ENCODE measurements at places on chromosomes 12 and 14.

GRCh38 chr14:100147181-100147631 is 12.2 kb downstream of the DEGS2 start:
- no peak for DNase-seq

- no peak for DNase-seq
Measured at GRCh38 chr14:20400965-20401593, 12.2 kb downstream of the TEP1 start.

DNA sequence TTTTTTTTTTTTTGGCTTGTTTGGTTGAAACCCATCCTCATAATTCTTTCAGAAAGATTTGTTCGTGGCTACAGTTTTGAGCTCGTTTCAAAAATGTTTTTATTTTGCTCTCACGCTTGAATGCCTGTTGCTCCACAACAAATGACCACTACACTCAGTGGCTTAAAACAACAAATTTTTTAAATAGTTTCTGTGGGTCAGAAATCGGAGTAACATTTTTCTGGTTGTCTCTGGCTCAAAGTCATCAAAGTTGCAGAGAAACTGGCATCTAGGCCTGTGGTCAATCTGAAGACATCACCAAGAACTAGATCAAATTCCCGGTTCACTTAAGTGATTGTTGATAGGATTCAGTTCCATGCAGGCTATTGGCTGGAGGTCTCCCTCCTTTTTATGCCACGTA is 560.0 kb downstream of the SNAPC1 start:
- DNase-seq: no peak

DNA sequence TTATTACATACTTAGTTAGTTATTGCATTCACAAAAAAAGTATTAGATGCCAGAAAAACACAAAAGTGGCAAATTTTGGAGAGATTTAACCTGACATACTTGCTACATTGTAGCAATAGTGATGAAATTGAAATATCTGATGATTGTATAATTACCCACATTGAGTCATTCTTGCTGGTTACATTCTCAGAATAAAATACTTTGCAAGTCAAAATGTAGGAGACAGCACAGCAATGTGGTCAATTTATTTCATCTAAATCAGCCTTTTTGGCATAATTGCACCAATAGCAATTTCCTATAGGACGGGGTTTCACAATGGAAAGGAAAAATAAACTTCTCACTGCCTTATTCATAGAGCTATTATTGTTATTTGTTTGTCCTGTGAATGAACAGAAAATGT is 125.0 kb upstream of the ETV6 start:
- no peak for DNase-seq

DNA sequence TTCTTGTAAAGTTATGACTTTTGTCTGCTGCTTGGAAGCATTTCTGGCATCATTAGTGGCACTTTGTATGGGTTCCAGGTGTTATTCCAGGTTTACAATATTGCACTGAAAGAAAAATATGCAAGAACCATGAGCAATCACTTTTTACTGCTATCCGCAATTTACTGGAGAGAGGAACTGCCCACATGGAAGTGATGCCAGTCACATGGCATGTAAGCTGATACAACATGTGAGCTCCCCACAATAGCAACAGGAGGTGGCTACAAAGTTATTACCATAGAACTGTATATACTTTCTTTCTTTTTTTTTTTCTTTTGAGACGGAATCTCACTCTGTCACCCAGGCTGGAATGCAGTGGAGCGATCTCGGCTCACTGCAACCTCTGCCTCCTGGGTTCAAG is 1012.1 kb downstream of the BCL11B start:
- DNase-seq: no peak

GRCh38 chr12:90682398-90682797 is 272.6 kb downstream of the CCER1 start:
- DNase-seq: no peak

DNA sequence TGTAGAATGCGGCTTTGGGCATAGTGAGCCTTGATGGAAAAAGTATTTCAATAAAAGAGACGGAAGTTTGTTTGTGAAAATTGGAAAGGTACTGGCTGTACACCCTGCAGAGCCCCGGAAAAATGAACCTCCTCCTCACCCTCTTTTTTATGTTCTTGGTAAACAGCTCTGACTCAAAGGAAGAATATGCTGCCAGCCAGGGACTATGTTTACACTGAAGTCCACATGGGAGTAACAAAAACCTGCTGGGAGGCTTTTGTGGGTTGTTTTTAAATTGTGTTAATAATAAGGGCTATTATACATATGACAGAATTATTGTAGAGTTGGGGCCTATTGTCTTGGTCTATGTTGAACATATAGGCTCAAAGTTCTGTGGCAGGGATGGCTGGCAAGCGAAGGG is 70.7 kb downstream of the TTC8 start:
- DNase-seq: no peak

GRCh38 chr12:2126676-2127406 is 74.1 kb downstream of the CACNA1C start:
- DNase-seq: no peak

DNA sequence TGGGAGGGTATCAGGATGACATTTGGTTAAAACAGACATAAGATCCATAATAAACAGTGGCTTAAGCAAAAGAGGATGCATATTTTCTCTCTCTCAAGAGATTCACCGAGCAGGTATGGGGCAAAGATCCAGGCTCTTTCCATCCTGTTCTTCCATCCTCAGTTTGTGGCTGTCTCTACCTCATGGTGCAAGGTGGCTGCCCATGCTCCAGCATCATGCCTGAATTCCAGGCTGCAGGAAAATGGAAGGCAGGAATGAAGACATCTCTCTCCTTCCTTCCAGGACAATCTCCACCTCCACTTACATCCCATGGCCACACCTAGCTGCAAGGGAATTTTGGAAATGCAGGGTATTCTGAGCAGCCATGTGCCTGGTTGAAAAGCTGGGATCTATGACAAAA is 136.0 kb downstream of the GLT1D1 start:
- DNase-seq: no peak

GRCh38 chr12:2163177-2163941 is 110.6 kb downstream of the CACNA1C start:
- DNase-seq: no peak

DNA sequence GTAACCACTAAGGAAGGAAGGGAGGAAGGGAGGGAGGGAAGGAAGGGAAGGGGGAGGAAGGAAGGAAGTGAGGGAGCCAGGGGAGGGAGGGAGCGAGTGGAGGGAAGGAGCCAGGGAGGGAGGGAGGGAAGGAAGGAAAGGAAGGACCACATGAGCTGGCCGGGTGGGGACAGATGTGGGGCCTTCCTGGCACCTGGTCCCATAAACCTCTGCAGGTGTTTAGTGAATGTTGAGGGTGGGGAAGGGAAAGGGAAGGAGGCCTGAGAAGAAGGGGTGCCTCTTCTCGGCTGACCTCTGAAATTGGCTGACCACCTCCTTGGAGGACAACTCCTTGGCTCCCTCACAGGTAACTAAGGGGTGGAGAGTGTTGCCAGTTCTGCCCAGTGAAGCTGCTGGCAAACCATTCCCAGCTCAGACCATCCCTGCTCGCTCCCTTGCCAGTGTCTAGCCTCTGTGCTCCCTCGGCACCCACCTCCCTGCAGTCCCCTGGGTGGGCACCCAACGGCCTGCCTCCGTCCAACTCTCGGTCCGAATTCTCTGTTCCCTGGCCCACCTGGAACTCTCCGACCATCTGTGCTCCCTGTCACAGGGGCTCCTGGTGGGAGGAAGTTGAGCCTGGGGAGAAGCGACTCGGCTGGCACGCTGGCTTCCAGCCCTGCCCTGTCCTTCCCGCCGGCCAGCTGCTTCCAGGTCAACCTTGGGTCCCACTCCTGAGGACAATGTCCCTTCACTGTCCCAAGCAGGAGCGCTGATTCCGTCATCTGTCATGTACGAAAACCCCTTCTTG is 12.2 kb upstream of the PPP1R13B start:
- DNase-seq: no peak

GRCh38 chr12:93722179-93722578 is 45.0 kb downstream of the CRADD start:
- DNase-seq: no peak

DNA sequence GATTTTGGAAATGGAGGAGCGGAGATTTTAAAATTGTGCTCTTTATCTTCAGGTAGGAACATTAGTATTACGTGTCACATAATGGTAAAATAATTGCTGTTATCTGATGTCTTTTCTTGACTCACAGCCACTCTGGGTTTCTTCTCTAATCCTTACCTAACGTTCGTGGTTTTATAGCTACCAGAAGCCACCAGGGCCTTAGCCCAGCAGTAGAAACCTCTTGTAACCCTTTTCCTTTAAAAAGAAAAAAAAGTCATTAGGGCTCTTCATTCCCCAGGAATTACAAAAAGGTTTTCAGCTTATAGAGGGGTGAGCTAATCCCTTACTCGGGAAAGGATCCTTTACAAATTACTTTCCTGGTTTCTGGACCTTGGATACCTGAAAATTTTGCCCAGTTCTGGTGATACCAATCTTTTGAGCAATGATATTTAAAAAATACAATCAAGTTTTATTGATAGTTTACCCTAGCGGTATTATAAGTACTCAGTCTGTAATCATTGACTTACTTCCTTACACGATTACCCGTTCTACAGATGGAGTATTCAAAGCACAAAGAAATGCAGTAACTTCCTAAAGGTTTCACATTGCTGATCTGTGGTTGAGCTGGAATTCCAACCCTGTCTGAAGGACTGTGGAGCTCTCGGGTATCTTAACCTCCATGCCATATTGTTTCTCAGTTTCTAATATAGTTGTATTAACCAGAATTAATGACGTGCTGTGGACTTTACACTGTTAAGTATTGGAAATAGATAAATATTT is 1.6 kb downstream of the GABARAPL1 start:
- no peak for DNase-seq

- peak; percentile 36 for DNase-seq
Measured at GRCh38 chr12:113852264-113852663, 113.9 kb downstream of the RBM19 start.

DNA sequence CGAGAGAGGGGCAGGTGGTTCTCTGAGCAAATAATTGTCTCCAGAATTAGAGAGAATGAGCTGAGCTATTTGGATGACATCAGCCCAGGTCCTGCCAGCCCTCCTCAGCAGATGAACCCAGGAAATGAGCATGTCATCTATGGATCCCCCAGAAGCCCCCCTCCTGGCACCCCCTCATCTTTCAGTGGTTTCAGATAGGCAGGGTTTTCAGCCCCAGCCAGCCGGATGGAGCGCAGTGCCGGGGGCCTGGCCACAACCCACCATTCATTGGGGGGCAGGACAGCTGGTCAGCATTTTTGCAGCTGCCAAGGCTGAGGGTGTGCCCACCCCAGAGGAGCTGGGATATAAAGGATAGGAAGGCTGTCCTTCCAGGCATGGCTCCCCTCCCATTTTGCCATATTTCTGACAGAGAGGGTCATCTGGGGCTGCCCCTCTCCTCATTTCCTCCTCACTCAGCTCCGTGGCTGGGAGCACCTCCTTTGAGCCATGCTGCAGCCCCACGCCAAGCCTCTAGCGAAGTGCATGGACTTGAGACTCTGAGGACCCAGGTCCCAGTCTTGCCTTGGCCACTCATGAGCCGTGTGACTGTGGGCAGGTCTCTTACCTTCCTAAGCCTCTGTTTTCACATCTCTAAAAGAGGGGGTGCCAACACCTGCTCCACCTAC is 6.0 kb upstream of the KRT71 start:
- no peak for DNase-seq

- DNase-seq: no peak
Measured at GRCh38 chr12:121022713-121023112, 6.4 kb upstream of the C12orf43 start.

GRCh38 chr14:88834883-88835431 is 10.5 kb downstream of the TTC8 start:
- DNase-seq: no peak

DNA sequence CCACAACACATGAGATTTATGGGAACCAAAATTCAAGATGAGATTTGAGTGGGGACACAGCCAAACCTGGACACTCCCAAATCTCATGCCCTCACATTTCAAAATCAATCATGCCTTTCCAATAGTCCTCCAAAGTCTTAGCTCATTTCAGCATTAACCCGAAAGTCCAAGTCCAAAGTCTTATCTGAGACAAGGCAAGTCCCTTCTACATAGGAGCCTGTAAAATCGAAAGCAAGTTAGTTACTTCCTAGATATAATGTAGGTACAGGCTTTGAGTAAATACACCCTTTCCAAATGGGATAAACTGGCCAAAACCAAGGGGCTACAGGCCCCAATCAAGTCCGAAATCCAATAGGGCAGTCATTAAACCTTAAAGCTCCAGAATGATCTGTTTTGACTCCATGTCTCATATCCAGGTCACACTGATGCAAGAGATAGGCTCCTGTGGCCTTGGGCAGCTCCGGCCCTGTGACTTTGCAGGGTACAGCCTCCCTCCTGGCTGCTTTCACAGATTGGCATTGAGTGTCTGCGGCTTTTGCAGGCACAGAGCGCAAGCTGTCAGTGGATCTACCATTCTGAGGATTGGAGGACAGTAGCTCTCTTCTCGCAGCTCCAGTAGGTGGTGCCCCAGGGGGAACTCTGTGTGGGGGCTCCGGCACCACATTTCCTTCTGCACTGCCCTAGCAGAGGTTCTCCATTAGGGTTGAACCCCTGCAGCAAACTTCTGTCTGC is 60.1 kb downstream of the LRIG3 start:
- DNase-seq: no peak

DNA sequence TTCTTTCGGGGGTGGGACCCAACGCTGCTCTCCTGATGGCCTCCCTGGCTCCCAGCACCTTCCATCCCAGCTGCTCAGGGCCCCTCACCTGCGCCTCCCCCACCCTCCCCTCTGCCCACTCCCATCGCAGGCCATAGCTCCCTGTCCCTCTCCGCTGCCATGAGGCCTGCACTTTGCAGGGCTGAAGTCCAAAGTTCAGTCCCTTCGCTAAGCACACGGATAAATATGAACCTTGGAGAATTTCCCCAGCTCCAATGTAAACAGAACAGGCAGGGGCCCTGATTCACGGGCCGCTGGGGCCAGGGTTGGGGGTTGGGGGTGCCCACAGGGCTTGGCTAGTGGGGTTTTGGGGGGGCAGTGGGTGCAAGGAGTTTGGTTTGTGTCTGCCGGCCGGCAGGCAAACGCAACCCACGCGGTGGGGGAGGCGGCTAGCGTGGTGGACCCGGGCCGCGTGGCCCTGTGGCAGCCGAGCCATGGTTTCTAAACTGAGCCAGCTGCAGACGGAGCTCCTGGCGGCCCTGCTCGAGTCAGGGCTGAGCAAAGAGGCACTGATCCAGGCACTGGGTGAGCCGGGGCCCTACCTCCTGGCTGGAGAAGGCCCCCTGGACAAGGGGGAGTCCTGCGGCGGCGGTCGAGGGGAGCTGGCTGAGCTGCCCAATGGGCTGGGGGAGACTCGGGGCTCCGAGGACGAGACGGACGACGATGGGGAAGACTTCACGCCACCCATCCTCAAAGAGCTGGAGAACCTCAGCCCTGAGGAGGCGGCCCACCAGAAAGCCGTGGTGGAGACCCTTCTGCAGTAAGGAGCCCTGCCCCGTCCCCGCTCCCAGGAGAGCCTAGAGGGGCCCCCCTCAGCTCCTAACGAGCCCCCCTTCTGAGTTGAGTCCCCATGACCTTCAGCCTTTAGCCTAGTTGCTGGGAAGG is at the start of gene HNF1A:
HNF1A (plus strand) TSS at position 248 of the 924 bp plus-strand sequence; CDS start at position 474, 226 bp downstream.
- no peak for DNase-seq

- DNase-seq: no peak
Measured at GRCh38 chr12:7859552-7859951, 13.2 kb downstream of the SLC2A14 start.

- no peak for DNase-seq
Measured at GRCh38 chr12:4322726-4323125, 1.7 kb downstream of the TIGAR start.

GRCh38 chr14:47390831-47391504 is 284.4 kb downstream of the MDGA2 start:
- DNase-seq: no peak

- peak; percentile 26 for DNase-seq
Measured at GRCh38 chr14:23182372-23183157, 895 bp downstream of the SLC7A8 start.

Data from NCI-H1694 treated with DMSO at 0.1 percent for 48 hours (cell line).